PC-9 (cell line): ENCODE measurements at places on chromosomes 12 and 14. TPM values are rescaled to one million over a fixed set of nuclear protein-coding genes. Genes with fewer than 3 reads are reported as not detected.

FGD6 gene
- total RNA-seq, result 18.1 and 22.0 TPM in 2 replicates

CHGA gene
- total RNA-seq, result not detected in 2 replicates

VAMP1 gene
- 7.7 and 9.1 TPM in 2 replicates for total RNA-seq

B4GALNT3 gene
- 7.1 and 8.0 TPM in 2 replicates for total RNA-seq

- no peak for DNase-seq
Measured at GRCh38 chr12:7304456-7304855, 584 bp downstream of the ACSM4 start.

- DNase-seq, result no peak
Measured at GRCh38 chr12:27469176-27469736, 22.7 kb downstream of the SMCO2 start.

- no peak for DNase-seq
Measured at GRCh38 chr14:88044776-88045446, 40.0 kb downstream of the GPR65 start.

- DNase-seq, result no peak
Measured at GRCh38 chr12:6967651-6968100, 2.8 kb downstream of the PHB2 start.

DNA sequence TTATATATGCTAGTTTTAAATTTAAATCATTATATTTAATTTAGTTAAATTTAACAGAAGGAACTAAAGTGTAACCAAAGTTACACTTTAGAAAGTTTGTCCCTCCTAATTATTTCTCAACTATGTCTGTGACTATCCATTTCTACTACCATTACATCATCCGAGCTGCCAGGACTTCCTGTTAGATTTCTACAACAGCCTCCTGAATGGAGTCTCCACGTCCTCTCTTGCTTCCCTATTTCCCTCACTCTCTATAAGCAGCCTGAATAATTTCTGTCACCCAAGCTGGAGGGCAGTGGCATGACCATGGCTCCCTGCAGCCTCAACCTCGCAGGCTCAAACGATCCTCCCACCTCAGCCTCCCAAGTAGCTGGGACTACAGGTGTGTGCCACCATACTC lies 84.1 kb downstream of the TTC7B start:
- DNase-seq, result no peak

DNA sequence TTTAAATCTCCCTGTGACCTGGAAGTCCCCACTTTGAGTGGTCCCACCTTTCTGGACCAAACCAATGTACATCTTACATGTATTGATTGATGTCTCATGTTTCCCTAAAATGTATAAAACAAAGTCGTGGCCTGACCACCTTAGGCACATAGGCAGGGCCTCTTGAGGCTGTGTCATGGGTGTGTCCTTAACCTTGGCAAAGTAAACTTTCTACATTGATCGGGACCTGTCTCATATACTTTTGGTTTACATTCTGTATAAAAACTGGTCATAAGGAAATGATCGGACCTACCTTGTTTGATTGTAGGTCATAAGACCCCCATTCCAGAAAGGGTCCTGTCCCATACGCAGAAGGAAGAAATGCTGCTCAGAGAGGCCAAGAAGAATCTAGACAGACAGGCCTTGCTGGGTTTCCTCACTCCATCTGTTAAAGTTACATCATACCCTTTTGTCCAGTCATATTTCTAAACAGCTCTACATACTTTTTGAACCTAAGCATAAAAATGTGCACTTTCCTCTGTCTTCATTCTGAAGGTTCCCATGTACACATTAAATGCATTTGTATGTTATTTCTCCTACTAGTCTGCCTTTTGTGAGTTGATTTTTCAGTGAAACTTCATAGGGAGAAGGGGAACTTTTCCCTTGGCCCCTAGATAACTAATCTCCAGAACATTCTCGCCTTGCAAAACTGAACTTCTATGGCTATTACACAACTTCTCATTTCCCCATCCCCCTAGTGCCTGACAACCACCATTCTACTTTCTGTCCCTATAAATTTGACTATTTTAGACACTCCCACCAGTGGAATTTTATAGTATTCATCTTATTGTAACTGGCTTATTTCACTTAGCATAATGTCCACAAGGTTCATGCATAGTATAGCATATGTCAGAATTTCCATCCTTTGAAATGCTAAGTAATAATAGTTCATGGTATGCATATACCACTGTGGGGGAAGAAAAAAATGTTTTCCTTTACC lies 30.2 kb upstream of the CPM start:
- no peak for DNase-seq

- no peak for DNase-seq
Measured at GRCh38 chr12:121330692-121331091, 21.5 kb downstream of the ANAPC5 start.

- DNase-seq, result no peak
Measured at GRCh38 chr14:106347890-106348755, 821.7 kb downstream of the TMEM121 start.

DNA sequence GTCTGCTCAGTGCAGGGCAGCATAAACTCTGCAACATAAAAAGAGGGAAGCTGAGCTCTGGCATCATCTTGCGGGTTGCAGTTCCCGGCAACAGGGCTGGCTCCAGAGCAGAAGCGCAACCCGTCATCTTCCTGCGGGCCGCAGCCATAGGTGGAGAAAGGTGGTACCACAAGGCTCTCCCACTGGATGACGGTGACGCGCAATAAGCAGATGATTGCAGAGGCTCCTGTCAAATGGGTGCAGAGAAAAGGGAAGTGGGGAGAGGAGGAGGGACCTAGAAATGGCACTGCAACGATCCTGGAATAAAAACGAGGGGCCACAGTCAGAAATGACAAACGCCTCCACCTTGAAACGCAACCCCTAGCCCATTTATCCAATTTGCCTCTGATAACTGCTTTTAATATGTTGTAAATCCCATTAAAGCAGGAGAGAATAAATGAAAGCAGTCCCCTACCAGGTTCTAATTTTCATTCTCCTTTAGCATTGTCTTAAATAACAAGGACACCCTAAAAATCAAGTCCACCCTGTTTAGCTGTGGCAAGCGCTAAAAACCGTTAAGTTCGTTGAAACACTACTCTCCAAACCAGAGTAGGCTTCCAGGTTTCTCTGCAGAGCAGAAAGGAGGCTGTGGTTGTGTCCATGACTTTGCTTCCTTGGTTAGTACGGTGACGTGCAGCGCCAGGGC lies 30.9 kb upstream of the TUBA1C start:
- DNase-seq, result no peak

GRCh38 chr14:55388160-55388559 lies 23.5 kb downstream of the ATG14 start:
- no peak for DNase-seq

GRCh38 chr14:36659822-36660735 lies 1.6 kb upstream of the PAX9 start:
- no peak for DNase-seq

DNA sequence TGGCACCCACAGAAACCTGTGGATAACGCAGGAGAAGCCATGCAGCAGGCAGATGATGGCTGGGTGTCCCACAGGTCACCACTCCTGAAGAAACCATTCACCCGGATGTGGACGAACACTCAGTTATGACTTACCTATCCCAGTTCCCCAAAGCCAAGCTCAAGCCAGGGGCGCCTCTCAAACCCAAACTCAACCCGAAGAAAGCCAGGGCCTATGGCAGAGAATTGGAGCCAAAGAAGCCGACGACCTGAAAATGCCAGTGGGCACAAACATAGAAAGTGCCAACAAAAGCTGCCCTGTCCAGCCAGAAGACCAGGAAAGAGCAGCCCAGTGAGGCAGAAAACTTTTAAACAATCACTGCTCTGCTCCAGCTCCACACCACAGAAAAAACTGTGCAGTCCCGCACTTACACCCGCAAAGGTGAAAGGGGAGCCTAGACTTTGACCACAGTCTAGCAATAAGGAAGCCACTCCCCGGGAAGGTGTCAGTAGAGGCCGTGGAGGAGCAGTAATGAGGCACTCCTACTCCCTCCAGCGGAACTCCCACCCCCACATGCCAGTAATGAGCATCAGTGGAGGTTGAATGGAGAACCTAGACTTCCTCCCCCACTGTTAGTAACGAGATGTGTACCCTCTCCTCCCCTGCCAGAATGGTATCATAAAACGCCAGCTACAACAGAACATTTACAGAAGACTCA lies 6.0 kb upstream of the ACVRL1 start:
- no peak for DNase-seq

GRCh38 chr12:122026706-122027333 lies 5.1 kb downstream of the BCL7A start:
- no peak for DNase-seq
